Activated CD8-positive, alpha-beta memory T cell treated with anti-CD3 and anti-CD28 coated beads for 1 hour (primary cell): ENCODE measurements at places on chromosomes 13 and 19.

DNA sequence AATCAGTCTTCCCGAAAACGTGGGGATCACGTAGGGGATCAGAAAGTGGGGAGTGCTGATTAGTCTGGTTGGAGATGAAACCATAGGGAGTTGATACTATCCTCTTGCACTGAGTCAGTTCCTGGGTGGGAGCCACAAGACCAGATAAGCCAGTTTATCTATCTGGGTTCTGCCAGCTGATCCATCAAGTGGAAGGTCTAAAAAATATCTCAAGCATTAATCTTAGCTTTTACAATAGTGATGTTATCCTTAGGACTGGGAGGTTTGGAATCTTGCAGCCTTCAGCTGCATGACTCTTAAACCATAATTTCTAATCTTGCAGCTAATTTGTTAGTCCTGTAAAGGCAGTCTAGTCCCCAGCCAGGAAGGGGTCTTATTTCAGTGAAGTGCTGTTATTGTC, 2474.2 kb downstream of the PCDH9 start:
- DNase-seq, result no peak

DNA sequence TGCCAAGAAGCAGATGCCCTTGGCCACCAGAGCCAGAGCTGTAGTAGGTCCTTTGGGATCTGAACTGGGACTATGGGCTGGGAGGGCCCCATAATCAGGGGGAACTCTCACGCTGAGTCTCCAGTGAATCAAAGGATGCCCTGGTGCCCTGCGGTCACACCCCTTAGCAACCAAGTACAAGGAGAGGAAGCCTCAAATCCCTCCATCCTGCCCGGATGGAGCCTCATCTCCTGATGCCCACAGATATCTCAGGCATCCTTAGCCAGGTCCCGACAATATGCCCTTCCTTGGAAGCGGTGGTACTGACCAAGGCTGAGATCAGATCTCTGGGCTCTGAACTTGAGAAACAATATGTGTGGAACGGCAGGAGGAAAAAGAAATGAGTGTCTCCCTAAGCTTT, 1.7 kb downstream of the PLEKHA4 start:
- no peak for DNase-seq

DNA sequence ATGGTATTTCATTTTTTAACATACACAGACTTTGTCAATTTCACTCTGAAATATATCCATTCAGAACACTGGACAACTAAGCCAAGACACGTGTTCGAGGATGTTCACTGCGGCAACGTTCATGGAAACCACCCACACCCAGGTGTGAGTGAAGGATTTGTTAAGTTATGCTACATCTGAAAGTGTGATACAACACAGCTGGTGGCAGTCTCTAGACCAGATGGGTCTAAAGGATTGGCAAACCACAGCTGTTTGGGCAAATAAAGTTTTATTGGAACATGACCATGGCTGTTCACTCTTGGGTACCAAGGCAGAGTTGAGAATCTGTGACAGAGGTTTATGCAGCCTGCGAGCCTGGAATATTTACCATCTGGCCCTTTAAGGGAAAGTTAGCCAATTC, 12.0 kb downstream of the SLC7A9 start:
- no peak for DNase-seq

- DNase-seq, result no peak
Observed at GRCh38 chr19:39890755-39891551, 43.5 kb downstream of the FCGBP start.

DNA sequence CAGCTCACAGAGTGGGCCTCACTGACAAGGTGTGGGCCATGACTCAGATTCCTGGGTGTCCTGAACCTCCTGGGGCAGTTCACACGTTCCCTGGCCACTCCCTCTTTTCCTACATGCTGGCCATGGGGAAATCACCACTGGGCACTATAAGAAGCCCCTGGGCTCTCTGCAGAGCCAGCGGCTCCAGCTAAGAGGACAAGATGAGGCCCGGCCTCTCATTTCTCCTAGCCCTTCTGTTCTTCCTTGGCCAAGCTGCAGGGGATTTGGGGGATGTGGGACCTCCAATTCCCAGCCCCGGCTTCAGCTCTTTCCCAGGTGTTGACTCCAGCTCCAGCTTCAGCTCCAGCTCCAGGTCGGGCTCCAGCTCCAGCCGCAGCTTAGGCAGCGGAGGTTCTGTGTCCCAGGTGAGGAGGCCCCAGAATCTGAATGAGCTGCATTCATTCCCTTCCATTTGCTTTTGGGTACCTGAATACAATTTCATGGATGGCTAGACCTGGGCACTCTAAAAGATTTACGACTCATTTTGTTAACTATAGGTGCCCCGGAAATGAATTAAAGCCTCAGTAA, at the start of gene OLFM4:
TSS of gene OLFM4 (plus strand) at position 177 of the 567 bp plus-strand sequence. CDS start at position 201, 24 bp downstream.
- no peak for DNase-seq

- DNase-seq, result no peak
Observed at GRCh38 chr13:110369400-110369799, 62.3 kb downstream of the COL4A2 start.

GRCh38 chr13:49867834-49868233, 68.3 kb downstream of the SPRYD7 start:
- no peak for DNase-seq

DNA sequence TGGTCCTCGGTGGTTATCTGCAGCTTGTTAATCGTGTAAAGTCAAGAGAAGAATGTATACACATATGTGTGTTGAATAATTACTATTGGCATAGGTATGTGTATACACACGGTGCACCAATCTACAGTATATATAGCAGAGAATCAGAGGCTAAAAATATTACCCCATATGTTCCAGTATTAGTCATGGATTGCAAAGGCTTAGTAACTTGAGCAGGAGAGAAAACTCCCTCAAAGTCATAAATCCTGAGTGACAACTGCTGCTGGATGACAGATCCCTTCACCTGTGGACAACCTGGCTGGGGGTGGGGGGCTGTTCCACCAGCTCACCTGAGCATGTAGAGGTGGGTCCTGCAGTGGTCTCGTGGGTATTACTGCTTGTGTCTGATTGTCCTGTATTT, 185.0 kb downstream of the ZNF536 start:
- DNase-seq, result no peak

- no peak for DNase-seq
Observed at GRCh38 chr13:68185444-68186141, 955.5 kb upstream of the PCDH9 start.

GRCh38 chr13:33279414-33280278, 5.9 kb downstream of the STARD13 start:
- DNase-seq, result no peak

DNA sequence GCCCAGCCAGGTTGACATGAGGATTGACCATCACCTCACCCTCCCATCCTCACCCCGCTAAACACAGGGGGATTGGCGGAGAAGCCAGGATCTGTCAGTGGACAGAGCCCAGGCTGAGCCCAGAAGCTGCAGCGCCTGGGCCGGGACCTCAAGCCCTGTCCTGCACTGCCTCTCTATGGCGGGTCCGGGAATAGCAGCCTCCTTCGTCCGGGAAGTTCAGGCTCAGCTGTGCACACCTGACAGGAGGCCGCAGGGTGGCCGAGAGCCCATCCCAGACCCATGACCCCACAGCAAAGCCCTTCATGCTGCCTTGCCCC, 67.8 kb downstream of the SPACA7 start:
- no peak for DNase-seq
